ENCODE measurements at places on chromosomes 13 and 19.

DNA sequence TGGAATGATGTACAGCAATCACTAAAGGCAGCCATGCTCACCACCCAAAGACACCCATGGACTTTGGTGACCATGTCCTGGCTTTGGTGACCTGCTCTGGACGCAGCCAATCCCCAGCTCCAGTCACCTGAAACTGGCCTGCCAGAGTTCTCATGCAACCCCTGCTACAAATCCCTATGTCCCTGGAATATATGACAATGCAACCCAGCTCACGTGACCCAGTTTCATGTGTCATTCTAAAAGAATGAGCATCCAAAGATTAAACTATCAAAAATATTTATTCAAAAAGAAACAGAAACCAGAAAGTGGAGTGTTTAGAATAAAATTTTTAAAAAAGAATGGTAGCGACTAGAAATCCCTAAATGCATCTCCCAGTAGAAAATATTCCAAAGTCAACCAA lies 203.3 kb upstream of the IRS2 start:
- H3K27ac ChIP-seq = no peak overlapping the region
- no peaks in the 10 kb centered on the region for H3K36me3 ChIP-seq
- no peaks in the 10 kb centered on the region for H3K4me1 ChIP-seq
- no peak for DNase-seq

- H3K27ac ChIP-seq = no peak within 1 kb of the TSS
- peak within 1 kb of the TSS; percentile 57 for H3K4me3 ChIP-seq
- H3K36me3 ChIP-seq = peaks cover 18% of the 10 kb centered on the region
- H3K27me3 ChIP-seq = peaks cover 31% of the 10 kb centered on the region
- peak; percentile 59 for DNase-seq
Observed at GRCh38 chr19:14085309-14085995, at the start of gene C19orf67. C19orf67 (minus strand) TSS chr19:14085783; CDS start chr19:14085627, 156 bp downstream.

DNA sequence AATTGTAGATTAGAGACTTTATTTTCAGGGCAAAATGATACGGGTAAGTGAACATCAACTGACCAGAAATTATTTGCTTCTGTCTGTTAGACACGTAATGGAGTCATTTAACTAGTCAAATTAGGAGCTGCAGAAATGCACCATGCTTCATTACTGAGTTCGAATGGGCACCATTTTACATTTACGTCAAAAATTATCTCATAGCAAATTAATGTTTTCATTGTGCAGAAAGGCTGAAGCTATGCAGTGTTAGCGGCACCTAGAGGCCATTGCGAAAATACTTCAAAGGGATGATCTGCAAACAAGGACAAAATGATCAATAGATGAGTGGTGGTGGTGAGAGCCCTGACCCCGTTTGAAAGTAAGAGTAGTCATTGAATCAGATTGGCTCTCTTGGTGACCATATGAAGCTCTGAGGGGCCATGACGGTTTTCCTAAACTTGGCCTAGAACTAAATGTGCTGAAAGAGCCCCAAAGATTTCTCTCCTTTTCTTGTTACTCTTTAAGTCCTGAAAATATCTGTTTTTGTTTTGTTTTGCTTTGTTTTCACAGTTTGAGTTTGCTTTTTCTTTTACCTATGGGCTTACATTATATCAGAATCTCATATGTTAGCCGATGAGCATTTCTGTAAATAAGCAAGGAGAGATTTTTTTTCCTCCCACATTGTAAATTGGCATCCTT lies 277.9 kb downstream of the ZNF536 start:
- DNase-seq = peak; percentile 54
- no peak overlapping the region for H3K27ac ChIP-seq
- H3K4me3 ChIP-seq = no peak overlapping the region
- H3K27me3 ChIP-seq = no peaks in the 10 kb centered on the region
- peaks cover 33% of the 10 kb centered on the region for H3K4me1 ChIP-seq

DNA sequence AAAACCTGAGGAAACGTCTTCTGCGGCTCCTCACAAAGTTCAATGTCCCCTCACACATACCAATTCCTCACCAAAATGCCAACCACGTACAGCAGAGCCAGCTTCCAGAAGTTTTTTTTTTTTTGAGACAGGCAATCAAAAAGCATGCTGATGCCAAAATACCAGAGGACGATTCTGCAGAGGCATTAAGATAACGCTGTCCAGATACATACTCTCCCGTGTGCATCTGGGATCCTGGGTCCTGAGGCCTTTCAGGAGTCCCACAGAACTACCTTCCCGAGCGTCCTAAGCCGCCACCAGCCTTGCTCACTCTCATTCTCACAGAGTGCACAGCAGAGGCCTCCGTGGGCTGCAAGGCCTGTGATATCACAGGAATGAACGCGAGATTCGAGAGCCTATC lies 5.0 kb downstream of the DCUN1D2 start:
- H3K27me3 ChIP-seq = no peaks in the 10 kb centered on the region
- H3K36me3 ChIP-seq = peaks cover 6% of the 10 kb centered on the region
- peaks cover 52% of the 10 kb centered on the region for H3K4me1 ChIP-seq
- H3K27ac ChIP-seq = peak overlapping the region; percentile 87
- no peak overlapping the region for H3K4me3 ChIP-seq
- DNase-seq = no peak

GRCh38 chr19:13043285-13043684 lies 48.0 kb downstream of the NFIX start:
- no peaks in the 10 kb centered on the region for H3K36me3 ChIP-seq
- peaks cover 4% of the 10 kb centered on the region for H3K4me1 ChIP-seq
- H3K27me3 ChIP-seq = peaks cover 75% of the 10 kb centered on the region
- H3K27ac ChIP-seq = no peak overlapping the region
- no peak overlapping the region for H3K4me3 ChIP-seq
- DNase-seq = no peak

GRCh38 chr19:4376028-4376670 lies 24.2 kb downstream of the SH3GL1 start:
- H3K36me3 ChIP-seq = no peaks in the 10 kb centered on the region
- no peak overlapping the region for H3K4me3 ChIP-seq
- H3K27ac ChIP-seq = peak overlapping the region; percentile 88
- H3K4me1 ChIP-seq = peaks cover 50% of the 10 kb centered on the region

- H3K4me1 ChIP-seq = peaks cover 16% of the 10 kb centered on the region
- no peaks in the 10 kb centered on the region for H3K27me3 ChIP-seq
- peaks cover 3% of the 10 kb centered on the region for H3K36me3 ChIP-seq
- peak overlapping the region; percentile 78 for H3K27ac ChIP-seq
- peak overlapping the region; percentile 84 for H3K4me3 ChIP-seq
- no peak for DNase-seq
Observed at GRCh38 chr13:114313061-114313860, 1.0 kb upstream of the CHAMP1 start.

GRCh38 chr19:48660852-48661710 lies 11.7 kb downstream of the NTN5 start:
- peaks cover 6% of the 10 kb centered on the region for H3K36me3 ChIP-seq
- peak; percentile 88 for DNase-seq
- H3K27me3 ChIP-seq = peaks cover 23% of the 10 kb centered on the region

DNA sequence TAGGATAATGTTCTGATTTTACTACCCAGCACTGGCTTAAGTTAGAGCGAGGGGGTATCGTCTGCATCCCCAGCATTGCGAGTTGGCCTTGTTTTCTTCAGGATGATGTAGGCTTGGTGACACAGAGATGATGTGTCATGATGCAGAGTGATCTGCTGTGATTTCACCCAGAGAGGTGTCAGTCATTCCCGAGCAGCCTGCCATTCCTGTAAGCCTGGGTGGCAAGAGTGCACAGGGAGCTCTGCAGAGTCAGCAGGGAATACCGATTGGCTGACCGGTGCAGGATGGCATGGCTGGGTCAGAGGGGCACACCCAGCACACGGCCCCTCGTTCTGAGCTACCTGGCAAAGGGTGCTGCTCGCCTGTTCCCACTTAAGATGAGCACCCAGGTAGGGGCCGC lies 15.8 kb upstream of the GJB6 start:
- H3K36me3 ChIP-seq = peaks cover 5% of the 10 kb centered on the region
- peaks cover 5% of the 10 kb centered on the region for H3K27me3 ChIP-seq
- no peak overlapping the region for H3K4me3 ChIP-seq

- peaks cover 48% of the 10 kb centered on the region for H3K36me3 ChIP-seq
- no peaks in the 10 kb centered on the region for H3K27me3 ChIP-seq
- H3K4me1 ChIP-seq = no peaks in the 10 kb centered on the region
- DNase-seq = no peak
- no peak overlapping the region for H3K27ac ChIP-seq
Observed at GRCh38 chr19:40733149-40733548, 16.2 kb downstream of the ITPKC start.

GRCh38 chr13:49669735-49670309 lies 21.5 kb downstream of the EBPL start:
- H3K4me1 ChIP-seq = peaks cover 34% of the 10 kb centered on the region
- H3K4me3 ChIP-seq = no peak overlapping the region
- peak; percentile 64 for DNase-seq
- no peak overlapping the region for H3K27ac ChIP-seq
- H3K27me3 ChIP-seq = no peaks in the 10 kb centered on the region

- H3K27ac ChIP-seq = no peak overlapping the region
- DNase-seq = no peak
- H3K4me1 ChIP-seq = 0 out of 2 replicates have a peak, but pooled peaks cover 5% of the 10 kb centered on the region
- H3K36me3 ChIP-seq = no peaks in the 10 kb centered on the region
- H3K27me3 ChIP-seq = 0 out of 2 replicates have a peak, but pooled peaks cover 3% of the 10 kb centered on the region
- H3K4me3 ChIP-seq = no peak overlapping the region
Observed at GRCh38 chr13:47705185-47705584, 295.9 kb downstream of the SUCLA2 start.

- H3K27ac ChIP-seq = no peak overlapping the region
- peaks cover 7% of the 10 kb centered on the region for H3K27me3 ChIP-seq
- H3K36me3 ChIP-seq = no peaks in the 10 kb centered on the region
- DNase-seq = no peak
- peaks cover 28% of the 10 kb centered on the region for H3K4me1 ChIP-seq
Observed at GRCh38 chr13:99886706-99887105, 84.9 kb downstream of the ZIC5 start.

DNA sequence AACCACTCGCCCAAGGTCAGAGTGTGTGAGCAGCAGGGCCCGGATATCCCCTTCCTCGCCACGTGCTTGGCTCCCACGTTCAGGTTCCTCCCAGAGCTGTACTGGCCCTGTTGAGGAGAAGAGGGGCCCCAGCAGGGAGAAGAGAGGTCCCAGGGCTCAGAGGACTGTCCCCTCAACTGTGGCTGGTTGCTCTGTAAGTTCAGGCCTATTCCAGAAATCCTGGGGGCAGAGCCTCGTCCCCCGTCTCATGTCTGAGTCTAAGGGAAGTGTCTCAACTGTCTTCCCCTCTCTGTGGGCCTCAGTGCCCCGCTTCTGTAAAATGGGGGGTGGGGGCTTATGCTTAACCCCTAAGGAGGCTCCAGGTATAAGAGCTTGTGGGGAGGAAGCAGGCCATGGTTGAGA lies 3.9 kb downstream of the PPP5C start:
- peaks cover 33% of the 10 kb centered on the region for H3K36me3 ChIP-seq
- no peak overlapping the region for H3K4me3 ChIP-seq
- DNase-seq = no peak
- H3K27ac ChIP-seq = peak overlapping the region; percentile 91
- peaks cover 48% of the 10 kb centered on the region for H3K4me1 ChIP-seq

Data from WTC11 (cell line).